ENCODE measurements at places on chromosomes 3 and 15. TPM values are rescaled to one million over a fixed set of nuclear protein-coding genes. Genes with fewer than 3 reads are reported as not detected.

The AGBL1 gene
- 0.12 TPM for polyA plus RNA-seq

The KNG1 gene
- polyA plus RNA-seq: not detected

The AMT gene
- 6.1 TPM for polyA plus RNA-seq

The CPNE9 gene
- polyA plus RNA-seq: 0.32 TPM

The FOXL2 gene
- not detected for polyA plus RNA-seq

The KLHL18 gene
- 36.6 TPM for polyA plus RNA-seq

The GTF2E1 gene
- polyA plus RNA-seq: 25.1 TPM

The TM4SF18 gene
- 0.42 TPM for polyA plus RNA-seq

The NEK4 gene
- 45.6 TPM for polyA plus RNA-seq

The TGM4 gene
- polyA plus RNA-seq: not detected

The IGSF11 gene
- 1.2 TPM for polyA plus RNA-seq

Data from neural cell (in vitro differentiated cells).